Midbrain (tissue), 1 donor: ENCODE measurements at places on chromosomes 12 and 14.

DNA sequence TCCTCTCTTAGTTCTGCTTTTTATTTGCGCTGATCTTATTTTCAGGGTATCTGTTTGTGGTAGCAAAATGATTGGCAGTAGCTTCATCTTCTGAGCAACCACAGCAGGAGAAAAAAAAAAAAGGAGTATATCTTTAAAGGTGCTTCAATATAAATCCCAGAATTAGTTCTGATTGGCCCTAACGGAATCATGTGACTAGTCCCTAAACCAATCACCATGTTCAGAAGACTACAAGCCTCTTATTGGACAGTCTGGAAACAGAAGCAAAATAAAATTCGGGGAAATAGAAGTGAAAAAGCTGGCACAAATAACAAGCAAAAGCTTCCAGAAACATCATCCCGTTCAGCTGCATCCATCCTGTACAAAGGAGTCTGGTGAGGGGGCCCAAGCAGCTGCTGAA lies 49.9 kb upstream of the PTPRO start:
- DNase-seq, result no peak

GRCh38 chr12:3175238-3175637 lies 98.1 kb downstream of the TSPAN9 start:
- no peak for DNase-seq

- no peak for DNase-seq
These were observed 36.3 kb upstream of the NTF3 start for GRCh38 chr12:5395443-5396271.

DNA sequence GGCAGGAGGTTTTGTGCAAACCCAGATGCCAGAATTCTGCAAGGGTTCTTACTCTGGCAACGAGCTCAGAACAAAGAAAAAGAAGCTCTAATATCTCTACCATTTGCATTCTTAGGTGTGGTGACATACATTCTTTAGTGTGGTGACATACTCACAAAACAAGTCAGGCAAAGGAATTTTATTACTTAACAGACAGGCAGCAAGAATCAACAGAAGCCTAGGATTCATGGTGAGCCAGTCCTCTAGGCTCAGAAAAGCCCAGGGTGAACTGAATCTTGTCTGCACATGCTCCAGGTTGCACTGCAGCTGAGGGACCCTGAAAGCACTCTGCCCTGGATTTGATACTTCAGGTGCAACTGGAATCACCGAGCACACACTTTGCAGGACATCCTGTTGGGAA lies 122.4 kb upstream of the PTPRQ start:
- no peak for DNase-seq

- DNase-seq, result no peak
These were observed 481.8 kb downstream of the TMEM117 start for GRCh38 chr12:44317651-44318126.

- no peak for DNase-seq
These were observed 16.6 kb upstream of the MCRS1 start for GRCh38 chr12:49584591-49584990.

DNA sequence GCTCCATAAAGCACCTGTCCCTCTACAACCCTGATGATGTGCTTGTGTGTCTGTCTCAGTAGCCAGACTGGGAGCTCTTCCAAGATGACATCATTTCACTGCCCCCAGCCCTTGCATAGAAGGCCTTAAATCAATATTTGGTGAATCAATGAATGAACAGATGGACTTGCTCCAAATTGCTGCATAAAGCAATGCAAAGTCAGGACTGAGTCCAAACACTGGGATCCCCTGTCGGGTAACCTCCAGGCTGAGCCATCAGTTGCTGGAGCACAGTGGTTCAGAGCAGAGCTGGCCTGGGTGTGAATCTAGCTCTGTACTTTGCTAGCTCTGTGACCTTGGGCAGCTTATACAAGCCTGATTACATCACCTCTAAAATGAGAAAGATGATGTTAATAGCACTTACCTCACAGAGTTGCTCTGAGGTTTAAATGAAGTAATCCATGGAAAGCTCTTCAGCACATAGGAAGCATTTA lies 120.3 kb upstream of the VASH1 start:
- DNase-seq, result no peak

GRCh38 chr12:124459852-124460645 lies 107.4 kb downstream of the NCOR2 start:
- DNase-seq, result no peak

DNA sequence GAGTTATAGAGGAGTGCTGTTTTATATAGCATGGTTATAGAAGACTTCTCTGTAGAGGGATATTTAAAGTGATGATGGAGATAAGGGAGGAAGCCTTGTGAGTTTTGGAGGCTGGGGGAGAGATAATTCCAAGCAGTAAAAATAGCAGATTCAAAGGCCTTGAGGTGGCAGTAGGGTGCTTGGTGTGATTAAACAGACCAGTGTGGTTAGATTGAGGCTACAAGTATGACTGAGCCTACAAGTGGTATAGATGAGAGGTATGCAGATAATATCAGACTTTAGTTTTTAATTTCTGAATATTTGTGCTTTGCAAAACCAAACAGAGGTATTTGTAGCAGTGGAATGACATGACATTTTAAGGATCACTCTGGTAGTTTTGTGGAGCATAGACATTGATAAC lies 20.3 kb downstream of the FANCM start:
- no peak for DNase-seq

GRCh38 chr12:97490141-97490540 lies 27.5 kb downstream of the RMST start:
- DNase-seq, result no peak

- DNase-seq, result no peak
These were observed 679 bp upstream of the SAV1 start for GRCh38 chr14:50668826-50669143.

DNA sequence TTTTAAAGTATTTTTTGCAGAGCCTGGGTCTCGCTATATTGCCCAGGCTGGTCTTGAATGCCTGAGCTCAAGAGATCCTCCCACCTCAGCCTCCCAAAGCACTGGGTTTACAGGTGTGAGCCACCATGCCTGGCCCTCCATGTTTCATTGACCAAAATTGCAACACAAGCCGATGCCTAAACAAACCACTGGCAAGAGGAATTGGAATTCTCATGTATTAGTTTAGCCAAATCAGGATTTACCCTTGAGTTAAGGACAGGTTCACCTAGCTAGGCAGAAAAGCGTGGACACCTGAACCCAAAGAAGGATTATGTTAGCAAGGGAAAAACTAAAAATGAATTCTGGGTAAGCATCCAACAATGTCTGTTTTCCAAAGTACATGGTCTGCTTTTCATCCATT lies 14.6 kb upstream of the METAP2 start:
- DNase-seq, result no peak

GRCh38 chr12:130220706-130221100 lies 58.4 kb downstream of the FZD10 start:
- DNase-seq, result no peak

DNA sequence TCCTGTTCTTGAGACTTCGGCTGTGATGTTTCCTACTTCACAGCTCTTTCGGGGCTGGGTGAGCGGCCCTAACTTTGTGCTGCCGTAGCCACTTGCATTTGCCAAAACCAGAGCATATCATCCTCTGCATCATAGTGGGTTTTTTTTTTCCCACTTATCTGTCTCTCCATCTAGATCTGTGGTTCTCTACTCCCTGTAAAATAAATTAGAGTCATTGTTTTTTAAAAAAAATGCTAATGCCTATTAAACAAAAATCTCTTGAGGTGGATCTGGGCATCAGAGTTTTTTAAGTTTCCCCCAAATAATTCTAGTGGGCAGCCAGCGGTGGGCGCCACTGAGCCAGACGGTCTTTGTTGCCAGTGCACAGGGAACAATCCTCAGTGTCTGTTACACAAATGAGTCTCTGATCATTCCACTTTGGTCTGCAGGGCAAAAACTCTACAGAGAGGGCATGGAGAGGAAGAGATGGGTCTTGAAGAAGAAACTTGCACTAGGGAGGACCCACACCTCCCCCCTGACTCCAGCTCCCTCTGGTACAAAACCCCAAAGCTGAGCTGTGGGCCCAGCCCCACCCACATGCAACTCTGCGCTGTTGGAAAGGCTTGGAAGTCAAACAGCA lies 62.4 kb upstream of the BCL2L14 start:
- no peak for DNase-seq

GRCh38 chr12:79766705-79767464 lies 76.1 kb upstream of the PAWR start:
- DNase-seq, result no peak

GRCh38 chr14:70896981-70897380 lies 10.3 kb upstream of the PCNX1 start:
- DNase-seq, result no peak

- no peak for DNase-seq
These were observed 22.5 kb downstream of the PAPLN start for GRCh38 chr14:73259837-73260236.

- no peak for DNase-seq
These were observed 44.6 kb upstream of the PPP4R3A start for GRCh38 chr14:91554535-91555332.

GRCh38 chr12:49824895-49825294 lies 3.3 kb downstream of the NCKAP5L start:
- DNase-seq, result peak; percentile 43

DNA sequence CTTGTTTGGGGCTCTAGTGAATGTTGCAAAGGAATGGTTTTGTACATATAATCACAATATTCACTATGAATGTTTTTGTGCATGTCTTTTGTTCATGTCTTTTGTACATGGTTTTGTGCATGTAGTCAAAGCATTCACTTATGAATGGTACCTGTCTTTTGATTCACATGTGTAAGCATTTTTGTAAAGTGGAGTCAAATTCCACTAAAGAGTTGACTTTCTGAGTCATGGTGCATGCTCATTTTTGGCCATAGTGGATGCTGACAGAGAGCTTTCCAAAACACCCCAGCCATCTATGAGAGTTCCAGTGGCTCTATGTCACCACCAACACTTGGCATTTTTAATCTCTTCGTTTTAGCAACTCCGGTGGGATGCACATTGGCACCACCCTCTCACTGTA lies 1185.9 kb upstream of the TMEM132C start:
- DNase-seq, result no peak

DNA sequence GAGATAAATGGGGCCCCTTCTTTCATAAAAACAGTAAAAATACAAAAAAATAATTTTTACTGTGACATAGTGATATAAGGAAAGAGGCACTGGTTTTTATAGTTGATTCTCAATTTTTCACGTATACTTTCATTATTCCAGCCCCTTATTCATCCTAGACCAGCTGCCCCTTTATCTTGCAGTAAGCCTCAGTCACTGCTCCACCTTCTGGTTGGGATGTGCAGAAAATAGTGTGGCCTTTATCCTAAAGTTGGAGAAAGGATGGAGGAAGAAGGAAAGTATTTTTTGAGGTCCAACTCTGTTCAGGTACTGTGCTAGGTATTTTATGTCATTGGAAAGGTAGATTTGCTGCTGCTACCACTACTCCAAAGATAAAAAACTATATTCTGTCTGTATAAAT lies 172.7 kb downstream of the ANO6 start:
- DNase-seq, result peak; percentile 16

DNA sequence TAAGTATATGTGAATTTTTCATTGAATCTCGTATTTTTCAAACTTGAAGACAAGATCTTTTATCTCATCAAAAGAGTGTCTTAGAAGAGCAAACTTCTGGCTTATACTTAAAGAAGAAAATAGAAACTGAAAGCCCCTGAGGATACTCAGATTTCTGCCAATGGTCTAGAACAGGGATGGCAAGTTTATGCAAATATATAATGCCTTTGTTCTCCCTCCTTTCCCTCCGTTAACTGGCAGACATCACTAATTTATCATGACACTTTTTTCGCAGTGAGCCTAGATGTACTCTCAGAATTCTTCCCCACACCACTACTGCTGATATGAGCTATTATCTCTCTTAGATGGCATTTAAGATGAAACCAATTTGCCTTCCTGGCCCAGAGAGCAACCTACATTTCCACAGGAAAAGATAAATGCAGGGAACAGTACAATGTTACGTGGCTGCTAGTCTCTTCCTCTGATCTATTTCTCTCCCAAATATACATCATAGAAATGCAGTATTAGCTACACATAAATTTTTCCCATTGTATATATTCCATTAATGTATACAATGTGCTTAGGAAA lies 40.0 kb upstream of the DAAM1 start:
- DNase-seq, result no peak

- DNase-seq, result no peak
These were observed 37.1 kb downstream of the CHGA start for GRCh38 chr14:92959761-92960680.

- no peak for DNase-seq
These were observed 186.3 kb upstream of the EGLN3 start for GRCh38 chr14:34137001-34137745.

DNA sequence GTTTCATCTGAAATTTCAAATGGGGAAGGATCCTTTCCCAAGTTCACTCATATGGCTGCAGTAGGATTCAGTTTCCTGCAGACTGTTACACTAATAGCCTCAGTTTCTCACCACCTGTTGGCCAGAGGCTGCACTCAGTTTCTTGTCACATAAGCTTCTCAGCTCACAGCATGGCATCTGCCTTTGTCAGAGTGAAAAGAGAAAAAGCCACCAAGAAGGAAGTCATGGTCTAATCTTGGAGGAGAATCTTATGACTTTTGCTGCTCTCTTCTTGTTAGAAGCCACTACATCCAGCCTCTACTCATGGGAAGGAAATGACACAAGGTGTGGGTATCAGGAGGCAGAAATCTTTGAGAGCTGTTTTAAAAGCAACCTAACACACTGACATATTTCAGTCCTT lies 39.4 kb upstream of the BTG1 start:
- peak; percentile 22 for DNase-seq

- DNase-seq, result no peak
These were observed 12.0 kb upstream of the PIP4K2C start for GRCh38 chr12:57579011-57579410.

DNA sequence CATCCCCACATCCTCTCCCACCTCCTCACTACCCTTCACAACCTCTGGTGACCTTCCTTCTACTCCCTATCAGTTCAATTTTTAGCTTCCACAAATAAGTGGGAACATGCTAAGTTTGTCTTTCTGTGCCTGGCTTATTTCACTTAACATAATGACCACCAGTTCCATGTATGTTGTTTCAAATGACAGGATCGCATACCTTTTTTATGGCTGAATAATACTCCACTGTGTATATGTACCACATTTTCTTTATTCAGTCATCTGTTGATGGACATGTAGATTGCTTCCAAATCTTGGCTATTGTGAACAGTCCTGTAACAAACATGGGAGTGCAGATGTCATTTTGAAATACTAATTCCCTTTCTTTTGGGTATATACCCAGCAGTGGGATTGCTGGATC lies 98.7 kb downstream of the TRMT5 start:
- DNase-seq, result no peak

DNA sequence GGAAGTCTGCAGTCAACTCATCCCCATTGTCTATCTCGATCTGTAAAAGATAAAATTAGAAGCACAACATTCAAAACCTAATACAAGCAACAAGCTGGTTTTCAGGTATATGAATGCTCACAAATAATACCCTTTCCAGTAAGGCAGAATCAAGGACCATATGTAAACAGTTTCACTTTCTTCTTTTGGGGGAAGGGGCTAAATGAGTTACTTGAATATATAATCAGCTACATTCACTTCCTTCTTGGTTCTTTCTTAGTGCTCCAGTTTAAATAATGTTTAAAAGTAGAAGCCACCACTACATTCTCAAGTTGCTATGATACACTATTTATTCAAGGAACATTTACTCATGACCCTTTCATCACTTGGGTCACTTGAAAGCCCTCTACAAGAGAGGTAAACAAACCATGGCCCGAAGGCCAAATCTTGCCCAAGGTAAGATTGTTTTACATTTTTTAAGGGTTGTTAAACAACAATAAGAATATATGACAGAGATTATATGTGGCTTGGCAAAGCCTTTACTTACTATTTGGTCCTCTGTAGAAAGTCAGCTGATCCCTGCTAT lies 10.3 kb downstream of the TWF1 start:
- DNase-seq, result no peak
